ENCODE measurements at places on chromosomes 7 and 10.

DNA sequence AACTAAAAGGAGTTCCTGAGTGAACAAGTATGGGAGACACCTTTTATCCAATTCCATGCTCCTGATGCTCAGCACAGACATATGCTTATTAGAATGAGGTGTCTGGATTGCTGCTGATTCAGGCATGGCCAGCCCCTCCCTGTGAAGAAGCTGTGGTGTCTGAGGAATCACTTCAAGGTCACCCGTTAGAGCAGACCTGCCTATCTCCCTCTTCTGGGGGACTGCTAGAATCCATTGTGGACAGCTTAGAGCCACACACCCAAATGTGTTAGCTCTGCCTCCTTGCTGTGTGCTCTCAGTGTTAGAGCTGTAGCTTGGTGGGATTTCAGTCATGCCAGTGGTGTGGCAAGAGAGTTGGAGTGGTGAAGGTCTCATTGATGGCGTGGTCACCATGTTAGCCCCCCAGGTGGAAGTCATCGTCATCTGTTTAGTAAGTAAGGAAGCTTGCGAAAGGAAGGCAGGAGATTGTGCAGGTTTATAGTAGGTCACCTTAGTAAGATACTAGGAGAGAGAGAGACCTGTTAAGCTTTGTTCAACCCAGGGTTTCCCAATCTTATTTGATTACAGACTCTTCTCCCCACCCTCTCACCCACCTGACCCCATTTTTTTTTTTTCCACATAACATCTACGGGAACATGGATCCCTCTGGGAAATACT, 12.8 kb downstream of the PRXL2A start:
- no peak for DNase-seq

GRCh38 chr10:71882813-71883659, 32.0 kb upstream of the PSAP start:
- DNase-seq = no peak

DNA sequence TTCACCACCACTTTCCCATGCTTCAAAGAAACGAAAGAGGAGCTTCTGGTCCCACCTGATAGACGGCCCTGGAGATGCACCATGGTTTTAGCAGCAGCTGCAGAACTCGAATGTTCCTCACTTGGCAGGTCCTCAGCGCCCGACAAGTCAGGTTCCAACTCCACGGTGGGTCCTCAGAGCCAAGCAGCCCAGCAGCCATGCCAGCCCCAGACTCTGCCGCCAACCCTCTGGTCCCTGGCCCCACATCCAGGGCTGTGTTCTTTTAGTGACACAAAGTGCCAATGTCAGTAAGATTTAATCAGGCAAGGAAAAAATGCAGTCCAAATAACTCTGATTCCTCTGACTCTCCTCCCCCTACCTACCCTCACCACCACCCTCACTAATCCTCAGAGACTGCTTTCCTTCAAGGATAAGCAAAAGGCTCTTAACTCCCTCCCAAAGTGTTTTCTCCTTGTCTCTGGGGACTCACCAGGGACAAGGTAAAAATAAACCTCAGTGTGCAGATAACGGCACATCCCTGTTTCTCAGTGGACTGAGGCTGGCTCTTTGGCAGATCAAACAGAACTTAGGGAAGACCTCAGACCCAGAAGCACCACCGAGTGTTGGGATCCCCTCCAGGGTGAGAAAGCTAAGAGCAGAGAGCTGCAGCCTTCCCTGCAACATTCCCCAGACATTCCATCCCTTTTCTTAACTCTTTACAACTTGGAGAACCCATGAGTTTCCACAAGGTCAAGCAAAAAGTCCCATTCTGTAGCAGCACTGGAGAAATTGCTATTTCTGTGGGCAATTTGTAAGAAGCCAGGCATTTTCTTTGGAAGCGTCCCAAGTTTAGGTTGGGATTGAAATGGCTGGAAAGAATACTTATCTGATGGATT, 358.9 kb downstream of the FRMD4A start:
- DNase-seq = no peak

- no peak for DNase-seq
Observed at GRCh38 chr10:3196958-3197347, 24.4 kb upstream of the PITRM1 start.

GRCh38 chr10:77667426-77668324, 30.1 kb upstream of the KCNMA1 start:
- no peak for DNase-seq

DNA sequence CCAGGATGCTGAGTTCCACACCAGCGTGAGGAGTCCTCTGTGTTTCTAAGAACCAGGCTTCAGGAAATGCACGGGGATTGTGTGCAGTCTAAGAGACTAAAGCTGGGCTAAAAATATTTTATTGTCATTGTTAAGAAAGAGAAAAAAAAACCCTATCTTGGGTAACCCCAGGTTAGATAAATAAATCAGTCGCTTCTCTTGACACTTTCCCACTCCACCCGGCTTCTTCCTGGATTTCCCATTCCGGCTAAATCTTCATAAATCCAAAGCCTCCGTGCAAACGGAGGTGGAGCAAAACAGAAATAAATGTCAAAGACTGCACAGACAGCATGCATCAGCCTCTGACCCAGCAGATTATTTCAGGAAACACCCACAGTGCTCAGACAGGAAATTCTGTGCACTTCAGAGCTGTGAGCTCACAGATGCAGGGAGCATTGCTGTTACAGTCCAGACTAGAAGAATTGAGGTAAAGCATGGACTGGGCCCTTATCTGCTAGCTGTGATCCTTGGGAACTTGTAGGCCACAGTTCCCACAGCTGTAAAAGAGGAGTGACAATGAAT, 44.8 kb upstream of the GRID1 start:
- no peak for DNase-seq

- DNase-seq = no peak
Observed at GRCh38 chr10:110533149-110533548, 34.3 kb upstream of the SMC3 start.

DNA sequence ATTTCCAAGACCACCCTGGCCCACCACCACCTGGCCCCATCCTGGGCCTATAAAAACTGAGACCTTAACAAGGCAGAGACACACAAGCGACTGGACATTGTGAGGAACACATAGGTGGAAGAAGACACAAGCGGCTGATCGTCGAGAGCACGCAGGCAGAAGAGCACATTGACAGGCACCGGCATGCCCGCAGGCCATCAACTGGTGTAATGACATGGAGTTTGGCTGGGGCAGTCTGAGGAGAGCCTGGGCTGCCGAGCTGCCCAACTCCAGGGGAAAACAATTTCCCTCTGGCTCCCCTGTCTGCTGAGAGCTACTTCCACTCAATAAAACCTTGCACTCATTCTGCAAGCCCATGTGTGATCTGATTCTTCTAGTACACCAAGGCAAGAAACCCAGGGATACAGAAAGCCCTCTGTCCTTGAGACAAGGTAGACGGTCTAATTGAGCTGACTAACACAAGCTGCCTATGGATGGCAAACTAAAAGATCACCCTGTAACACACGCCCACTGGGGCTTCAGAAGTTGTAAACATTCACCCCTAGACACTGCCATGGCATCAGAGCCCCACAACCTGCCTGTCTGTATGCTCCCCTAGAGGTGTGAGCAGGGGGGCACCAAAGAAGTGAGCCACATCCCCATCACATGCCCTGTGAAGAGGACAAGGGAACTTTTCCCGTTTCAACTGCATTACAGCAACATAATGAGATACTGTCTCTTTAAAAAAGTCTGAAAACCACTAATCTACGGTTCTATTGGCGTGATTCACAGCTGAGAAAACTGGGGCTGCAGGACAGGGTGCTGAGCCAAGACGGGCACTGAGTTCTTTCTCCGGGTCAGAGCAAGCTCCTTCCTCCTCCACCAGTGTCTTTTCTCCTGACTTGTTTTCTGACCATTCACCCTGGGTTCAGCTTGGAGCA, 18.5 kb upstream of the TNS3 start:
- DNase-seq = no peak

- no peak for DNase-seq
Observed at GRCh38 chr10:36872702-36873393, 252.6 kb upstream of the ANKRD30A start.

GRCh38 chr10:2686691-2687090, 380.7 kb upstream of the PFKP start:
- DNase-seq = no peak

DNA sequence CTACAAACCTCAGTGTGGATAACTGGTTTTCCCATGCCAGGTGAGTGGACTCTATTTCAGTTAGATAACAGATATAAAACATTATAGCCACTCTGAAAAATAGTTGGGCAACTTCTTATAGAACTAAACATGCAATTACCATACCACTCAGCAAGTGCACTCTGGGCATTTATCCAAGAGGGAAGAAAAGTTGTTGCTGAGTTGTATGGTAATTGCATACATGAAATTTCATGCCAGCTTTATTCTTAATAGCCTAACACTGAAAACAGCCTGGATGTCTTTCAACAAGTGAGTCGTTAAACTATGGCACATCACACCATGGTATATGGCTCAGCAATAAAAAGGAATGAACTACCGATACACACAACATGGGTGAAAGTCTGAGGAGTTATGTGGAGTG, 10.6 kb upstream of the UPP1 start:
- DNase-seq = no peak

DNA sequence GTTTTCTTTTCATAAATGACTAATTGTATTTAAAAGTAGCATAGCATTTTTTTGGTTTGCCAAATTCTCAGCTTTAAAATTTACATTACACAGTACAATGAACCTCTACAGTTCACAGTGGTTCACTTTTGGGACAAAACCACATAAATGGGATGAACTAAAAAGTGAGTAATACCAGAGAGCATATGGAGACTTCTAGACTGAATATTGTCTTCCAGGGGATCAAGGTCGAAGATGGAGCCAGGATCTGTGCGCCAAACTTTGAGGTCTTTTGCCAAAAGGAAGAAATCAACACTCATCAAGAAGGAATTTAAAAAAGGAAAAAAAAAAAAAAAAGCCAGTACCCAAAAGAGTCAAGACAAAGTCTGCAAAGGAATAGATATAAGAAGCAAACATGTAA, 87.5 kb downstream of the NEBL start:
- no peak for DNase-seq

DNA sequence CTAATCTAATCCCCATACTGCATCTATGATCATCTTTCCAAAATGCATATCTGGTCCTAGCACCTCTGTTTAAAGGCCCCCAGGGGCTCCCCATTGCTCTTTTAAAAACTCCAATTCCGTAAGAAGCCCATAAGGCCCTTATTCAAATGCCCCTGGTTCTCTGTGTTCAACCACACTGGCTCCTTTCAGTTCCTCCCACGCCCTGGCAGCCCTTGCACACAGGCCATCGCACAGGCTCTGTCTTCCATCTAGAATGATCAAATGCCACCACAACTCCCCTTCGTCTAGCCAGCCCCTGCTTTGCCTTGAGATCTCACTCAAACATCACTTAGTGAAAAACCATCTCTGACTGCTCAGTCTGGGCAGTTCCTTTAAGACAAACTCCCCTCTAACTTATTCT, 112.9 kb upstream of the LYZL2 start:
- no peak for DNase-seq

DNA sequence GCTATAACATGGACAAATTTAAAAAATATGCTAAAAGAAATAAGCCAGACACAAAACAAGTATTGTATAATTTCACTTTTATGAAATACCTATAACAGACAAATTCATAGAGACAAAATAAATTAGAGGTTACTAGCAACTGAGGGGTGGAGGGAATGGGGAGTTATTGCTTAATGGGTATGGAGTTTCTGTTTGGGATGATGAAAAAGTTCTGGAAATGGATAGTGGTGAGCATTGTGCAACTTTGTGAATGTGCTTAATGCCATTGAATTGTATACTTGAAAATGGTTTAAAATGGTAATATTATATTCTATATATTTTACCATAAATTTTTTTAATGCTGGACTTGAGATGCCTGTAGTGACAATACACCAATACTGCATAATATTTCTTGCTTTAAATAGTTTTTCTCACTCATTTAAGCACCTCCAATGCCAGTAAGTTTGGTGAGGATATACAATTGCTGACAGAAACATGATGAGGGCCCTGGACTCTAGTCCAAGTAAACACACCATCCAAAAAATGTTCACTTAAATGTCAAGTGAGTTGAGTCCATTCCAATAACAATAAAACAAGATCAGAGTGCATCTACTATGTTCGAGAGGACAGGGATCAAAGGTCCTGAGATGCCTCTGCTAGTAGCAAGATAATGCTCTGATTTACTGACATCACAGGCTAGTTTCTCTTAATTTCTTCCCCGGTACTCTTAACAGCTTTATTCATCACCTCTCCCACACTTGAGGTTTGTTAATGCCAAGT, 71.9 kb downstream of the NT5C2 start:
- no peak for DNase-seq

GRCh38 chr10:132706701-132707100, 79.2 kb downstream of the NKX6-2 start:
- DNase-seq = no peak

GRCh38 chr10:100551738-100552137, 16.0 kb downstream of the HIF1AN start:
- no peak for DNase-seq

- no peak for DNase-seq
Observed at GRCh38 chr10:133401981-133402725, 8.2 kb downstream of the MTG1 start.

GRCh38 chr10:124210263-124210662, 116.9 kb upstream of the CHST15 start:
- DNase-seq = no peak

DNA sequence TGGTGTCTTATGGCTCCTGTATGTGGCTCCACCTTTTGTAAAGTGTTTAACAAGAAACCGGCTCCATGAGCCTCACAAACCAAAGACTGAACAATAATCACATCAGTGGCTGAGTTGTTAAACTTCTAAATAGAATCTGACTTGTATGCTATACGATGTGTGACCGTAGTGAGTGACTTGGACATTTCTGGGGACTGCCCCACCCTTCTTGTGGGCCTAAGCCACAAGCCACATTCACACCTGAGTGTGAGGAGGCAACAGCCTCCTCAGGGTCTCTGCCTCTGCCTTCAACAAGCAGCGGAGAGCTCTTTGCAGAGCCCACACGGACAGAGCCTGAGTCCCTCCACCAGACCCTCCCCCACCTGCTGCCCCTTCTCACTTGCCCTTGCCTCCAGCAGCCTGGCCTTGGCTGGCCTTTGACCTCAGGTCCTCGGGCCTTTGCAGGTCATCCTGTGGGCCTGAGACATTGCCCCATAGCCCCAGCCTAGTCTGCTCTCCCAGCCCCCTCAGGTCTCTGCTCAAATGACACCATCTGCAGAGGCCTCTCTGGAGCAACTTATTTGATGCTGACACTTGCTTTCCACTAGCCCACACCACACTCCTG, 156.8 kb upstream of the TNS3 start:
- no peak for DNase-seq

DNA sequence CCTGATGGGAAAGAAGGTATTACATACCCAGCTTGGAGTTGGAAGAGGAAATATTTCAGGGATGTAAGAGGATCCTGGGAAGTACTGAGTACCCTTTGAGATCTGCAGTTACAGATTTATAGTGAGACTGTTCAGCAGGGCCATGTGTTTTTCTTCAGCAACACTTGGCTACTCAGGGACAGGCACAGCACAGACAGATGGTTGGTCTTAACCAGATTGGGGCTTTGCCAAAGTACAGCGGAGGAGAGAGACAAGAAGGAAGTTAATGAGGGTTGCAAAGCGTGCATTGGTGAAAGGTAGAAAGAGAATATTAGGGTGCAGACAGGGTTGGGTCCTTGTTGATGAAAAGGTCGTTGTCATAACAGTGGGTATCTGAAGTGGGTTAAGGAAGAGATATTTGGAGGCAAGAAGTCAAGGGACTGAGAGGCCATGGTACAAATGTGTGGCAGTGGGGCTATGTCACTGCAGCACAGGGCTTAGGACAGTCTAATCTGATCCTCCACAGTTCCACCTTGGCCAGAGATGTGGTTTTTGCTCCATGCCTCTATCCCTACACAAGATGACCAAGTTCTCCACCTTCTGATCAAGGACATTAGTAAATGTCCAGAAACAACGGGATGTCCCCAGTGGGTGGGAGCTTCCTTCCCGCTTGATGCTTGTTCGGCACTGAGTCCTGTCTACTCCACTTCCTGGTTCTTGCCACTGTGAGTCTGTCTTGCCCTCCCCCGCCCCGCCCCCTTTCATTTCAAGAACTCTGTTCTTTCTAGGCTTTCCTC, 18.9 kb upstream of the DNAJC1 start:
- peak; percentile 24 for DNase-seq
